ENCODE measurements at places on chromosomes 3 and 15.

DNA sequence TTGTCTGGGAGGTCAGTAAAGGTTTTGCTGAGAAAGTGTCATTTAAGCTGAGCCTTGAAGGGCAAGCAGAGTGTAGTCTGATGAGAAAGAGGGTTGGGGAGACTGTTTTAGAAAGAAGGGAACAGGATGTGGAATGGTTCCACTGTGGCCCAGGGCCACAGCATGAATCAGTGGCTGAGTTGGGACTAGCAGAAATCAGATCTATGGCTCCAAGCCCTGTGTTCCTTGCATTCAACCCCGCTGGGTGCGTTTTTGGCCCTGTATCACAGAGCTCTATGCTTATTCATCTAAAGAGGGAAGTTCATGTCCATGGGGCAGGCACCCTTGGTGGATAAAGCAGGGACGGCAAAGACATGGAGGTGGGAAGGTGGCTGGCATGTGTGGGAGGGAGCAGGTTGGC, 151.3 kb downstream of the CACNA1D start:
- DNase-seq: no peak
- no peak overlapping the region for H3K4me3 ChIP-seq
- H3K4me1 ChIP-seq: peaks cover 12% of the 10 kb centered on the region
- H3K27ac ChIP-seq: no peak overlapping the region
- peaks cover 24% of the 10 kb centered on the region for H3K27me3 ChIP-seq

GRCh38 chr3:17964108-17964507, 221.7 kb upstream of the TBC1D5 start:
- no peak overlapping the region for H3K4me3 ChIP-seq
- DNase-seq: no peak
- H3K4me1 ChIP-seq: no peaks in the 10 kb centered on the region
- H3K27ac ChIP-seq: no peak overlapping the region

GRCh38 chr15:63051156-63052066, 8.9 kb downstream of the TPM1 start:
- no peak for DNase-seq
- peaks cover 13% of the 10 kb centered on the region for H3K4me1 ChIP-seq
- H3K36me3 ChIP-seq: no peaks in the 10 kb centered on the region
- H3K27me3 ChIP-seq: peaks cover 14% of the 10 kb centered on the region
- no peak overlapping the region for H3K27ac ChIP-seq
- no peak overlapping the region for H3K4me3 ChIP-seq

GRCh38 chr15:77083381-77084160, 12.7 kb upstream of the TSPAN3 start:
- H3K27ac ChIP-seq: no peak overlapping the region
- DNase-seq: peak; percentile 61
- H3K4me3 ChIP-seq: peak overlapping the region; percentile 21
- H3K27me3 ChIP-seq: no peaks in the 10 kb centered on the region
- peaks cover 28% of the 10 kb centered on the region for H3K4me1 ChIP-seq

GRCh38 chr15:80342148-80342547, 62.0 kb upstream of the ARNT2 start:
- no peak overlapping the region for H3K27ac ChIP-seq
- H3K4me1 ChIP-seq: no peaks in the 10 kb centered on the region
- DNase-seq: no peak
- H3K36me3 ChIP-seq: no peaks in the 10 kb centered on the region
- H3K27me3 ChIP-seq: peaks cover 15% of the 10 kb centered on the region
- H3K4me3 ChIP-seq: no peak overlapping the region

DNA sequence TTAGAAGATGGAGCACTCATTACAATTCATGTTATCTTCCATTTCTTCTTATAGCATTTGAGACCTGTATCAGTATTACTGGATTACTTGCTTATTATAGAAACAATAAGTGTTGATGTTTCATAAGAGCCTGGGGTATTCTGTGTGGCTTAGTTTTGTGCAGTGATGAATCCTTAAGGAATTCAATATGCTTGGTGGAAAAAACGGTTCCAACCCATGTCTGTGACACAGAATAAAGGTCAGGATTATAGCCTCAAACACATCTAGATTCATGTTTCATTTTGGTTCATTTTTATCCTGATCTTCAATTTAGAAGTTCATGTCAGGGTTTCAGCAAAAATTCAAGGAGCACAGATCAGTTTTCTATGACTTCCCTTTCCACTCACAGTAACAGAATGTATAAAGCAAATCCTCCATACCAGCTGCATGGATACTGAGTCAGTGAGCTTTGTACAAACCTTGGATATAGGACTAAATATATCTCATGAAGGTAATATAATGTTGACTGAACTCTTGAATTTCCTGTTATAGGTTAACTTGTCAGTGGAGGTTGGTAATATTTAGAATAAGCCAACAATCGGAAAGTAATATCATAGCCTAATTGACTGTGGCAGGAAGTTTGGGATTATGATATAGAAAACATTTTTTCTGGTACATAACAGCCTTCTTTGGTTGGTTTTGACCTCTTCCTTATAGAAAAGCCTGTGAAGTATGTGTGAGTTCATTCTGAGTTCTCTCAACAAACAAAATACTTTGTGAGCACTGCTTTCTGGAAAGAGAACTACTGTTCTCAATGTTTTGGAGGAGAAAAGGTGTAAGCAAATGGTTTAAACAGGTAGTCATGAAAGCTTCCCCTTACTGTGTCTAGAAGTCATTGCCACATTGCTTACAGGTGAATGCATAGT, 218.2 kb upstream of the TPM1 start:
- no peak overlapping the region for H3K27ac ChIP-seq
- peaks cover 12% of the 10 kb centered on the region for H3K27me3 ChIP-seq
- no peaks in the 10 kb centered on the region for H3K4me1 ChIP-seq
- H3K4me3 ChIP-seq: no peak overlapping the region
- H3K36me3 ChIP-seq: no peaks in the 10 kb centered on the region

DNA sequence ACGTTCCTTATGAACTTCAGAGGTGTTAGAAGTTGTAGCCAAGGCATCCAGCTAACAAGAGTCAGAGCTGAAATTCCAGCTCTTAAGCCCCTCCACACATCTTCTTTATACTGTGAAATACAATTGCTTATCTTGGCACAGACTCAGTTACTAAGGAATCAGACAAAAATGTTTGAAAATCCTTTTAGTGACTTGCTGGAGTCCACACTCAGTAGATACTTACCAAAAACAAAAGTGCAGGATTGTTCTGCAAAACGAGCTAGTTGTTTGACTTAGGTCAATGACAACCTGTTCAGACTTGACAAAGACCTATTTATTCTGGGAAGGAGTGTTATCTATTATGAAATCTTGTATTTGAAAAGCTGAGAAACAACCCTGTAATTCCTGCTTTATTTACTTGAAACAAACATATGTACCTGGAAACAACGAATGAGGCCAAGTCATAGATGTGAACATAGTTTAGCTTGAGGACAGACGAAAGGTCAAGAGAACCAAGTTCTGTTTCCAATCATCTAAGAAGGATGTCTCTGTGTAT, 38.5 kb downstream of the B3GNT5 start:
- H3K4me3 ChIP-seq: no peak overlapping the region
- H3K36me3 ChIP-seq: peaks cover 11% of the 10 kb centered on the region
- no peak for DNase-seq
- no peaks in the 10 kb centered on the region for H3K27me3 ChIP-seq
- no peak overlapping the region for H3K27ac ChIP-seq
- peaks cover 7% of the 10 kb centered on the region for H3K4me1 ChIP-seq

DNA sequence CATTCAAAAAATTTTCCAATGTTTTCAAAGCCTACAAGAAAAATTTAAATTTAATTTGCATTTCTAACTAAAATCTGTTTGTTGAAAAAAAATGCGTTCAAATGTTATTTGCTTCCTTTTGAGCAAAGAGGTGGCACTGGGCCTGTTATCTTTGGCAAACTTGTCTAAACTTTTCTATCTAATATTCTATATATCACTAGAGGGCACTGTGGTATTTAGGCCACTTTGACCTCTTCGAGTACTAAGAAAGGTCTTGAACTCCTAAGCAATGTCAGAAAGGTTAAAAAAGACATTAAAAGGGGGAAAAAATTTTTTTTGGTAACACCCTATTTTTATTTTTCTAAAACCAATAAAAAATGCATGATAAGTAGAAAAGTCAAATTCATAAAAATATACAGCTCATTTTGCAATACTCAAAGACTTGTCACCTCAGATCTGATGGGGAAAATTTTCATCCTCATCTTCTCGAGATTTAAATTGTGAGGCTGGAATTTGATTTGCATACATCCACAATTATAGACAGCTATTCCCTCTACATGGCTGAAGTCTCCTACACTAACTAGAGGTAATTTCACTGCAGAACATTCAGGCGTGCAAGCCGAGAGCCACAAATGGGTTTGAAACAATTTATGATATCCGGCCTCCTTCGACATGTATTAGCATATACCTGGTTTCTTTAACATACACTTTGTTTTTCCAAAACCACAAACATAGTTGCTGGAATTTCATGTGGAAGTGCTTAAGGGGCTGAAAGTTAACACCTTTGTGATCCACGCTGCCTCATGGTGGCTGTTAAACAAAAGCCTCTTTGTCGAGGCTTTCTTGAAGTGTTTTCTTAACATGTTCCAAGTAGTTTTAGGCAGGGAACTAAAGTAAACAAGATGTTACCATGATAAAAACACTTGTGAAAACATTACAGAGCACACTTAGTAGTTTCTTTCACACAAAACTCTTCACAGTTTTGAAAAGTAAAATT, 576.4 kb downstream of the FOXP1 start:
- H3K27me3 ChIP-seq: no peaks in the 10 kb centered on the region
- no peak overlapping the region for H3K4me3 ChIP-seq
- peaks cover 57% of the 10 kb centered on the region for H3K4me1 ChIP-seq
- H3K27ac ChIP-seq: no peak overlapping the region

GRCh38 chr15:70113304-70113700, 15.6 kb upstream of the TLE3 start:
- no peaks in the 10 kb centered on the region for H3K36me3 ChIP-seq
- no peak overlapping the region for H3K4me3 ChIP-seq
- DNase-seq: no peak
- no peak overlapping the region for H3K27ac ChIP-seq

- no peak overlapping the region for H3K27ac ChIP-seq
- H3K36me3 ChIP-seq: no peaks in the 10 kb centered on the region
Measured at GRCh38 chr3:142940472-142940871, 23.0 kb downstream of the PAQR9 start.

- H3K4me3 ChIP-seq: no peak overlapping the region
- H3K36me3 ChIP-seq: peaks cover 38% of the 10 kb centered on the region
- H3K4me1 ChIP-seq: peaks cover 29% of the 10 kb centered on the region
- peak; percentile 55 for DNase-seq
Measured at GRCh38 chr3:88113311-88114162, 36.2 kb upstream of the C3orf38 start.

DNA sequence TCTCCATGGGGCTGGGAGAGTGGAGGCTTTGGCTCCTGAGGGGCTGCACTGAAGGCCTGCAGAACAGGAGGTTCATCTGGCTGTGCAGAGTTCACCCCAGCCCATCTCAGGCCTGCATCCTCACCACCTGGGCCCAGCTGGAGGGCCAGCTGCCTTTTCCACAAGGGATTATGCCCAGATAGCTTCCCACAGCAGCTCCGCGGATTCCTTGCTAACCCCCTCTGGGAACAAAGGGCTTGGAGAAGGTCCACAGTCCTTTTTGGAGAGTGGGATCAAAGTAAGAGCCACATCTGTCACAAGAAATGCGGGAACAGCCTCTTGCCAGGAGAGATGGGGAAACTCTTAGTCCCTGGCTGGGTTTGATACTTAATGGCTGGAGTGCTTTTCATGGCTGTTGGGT, 164.7 kb upstream of the RGMA start:
- H3K27ac ChIP-seq: no peak overlapping the region
- H3K27me3 ChIP-seq: peaks cover 7% of the 10 kb centered on the region
- no peaks in the 10 kb centered on the region for H3K4me1 ChIP-seq
- no peak overlapping the region for H3K4me3 ChIP-seq
- DNase-seq: no peak

GRCh38 chr3:56003129-56003528, 465.1 kb downstream of the ERC2 start:
- H3K4me1 ChIP-seq: no peaks in the 10 kb centered on the region
- no peaks in the 10 kb centered on the region for H3K36me3 ChIP-seq
- no peak overlapping the region for H3K27ac ChIP-seq

DNA sequence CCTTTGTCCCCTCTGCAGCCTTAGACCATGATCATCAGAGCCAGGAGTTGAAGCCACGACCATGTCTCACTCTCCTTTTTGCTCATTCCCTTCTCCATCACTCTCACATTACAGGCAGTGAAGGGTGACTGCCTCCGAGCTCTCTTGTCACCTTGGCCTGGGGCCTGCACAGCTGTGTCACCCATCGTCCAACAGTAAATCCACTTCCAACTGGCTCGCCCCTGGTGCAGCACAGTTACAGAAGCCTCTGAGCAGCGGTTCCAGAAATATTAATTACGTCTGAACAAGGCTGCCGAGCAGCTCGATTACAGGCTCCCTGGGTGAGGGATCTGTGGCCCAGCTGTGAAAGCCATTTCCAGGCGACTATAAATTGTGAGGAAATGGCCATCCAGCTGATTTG, 528.2 kb downstream of the NR2F2 start:
- DNase-seq: no peak
- H3K4me3 ChIP-seq: no peak overlapping the region
- no peaks in the 10 kb centered on the region for H3K4me1 ChIP-seq
- no peak overlapping the region for H3K27ac ChIP-seq

DNA sequence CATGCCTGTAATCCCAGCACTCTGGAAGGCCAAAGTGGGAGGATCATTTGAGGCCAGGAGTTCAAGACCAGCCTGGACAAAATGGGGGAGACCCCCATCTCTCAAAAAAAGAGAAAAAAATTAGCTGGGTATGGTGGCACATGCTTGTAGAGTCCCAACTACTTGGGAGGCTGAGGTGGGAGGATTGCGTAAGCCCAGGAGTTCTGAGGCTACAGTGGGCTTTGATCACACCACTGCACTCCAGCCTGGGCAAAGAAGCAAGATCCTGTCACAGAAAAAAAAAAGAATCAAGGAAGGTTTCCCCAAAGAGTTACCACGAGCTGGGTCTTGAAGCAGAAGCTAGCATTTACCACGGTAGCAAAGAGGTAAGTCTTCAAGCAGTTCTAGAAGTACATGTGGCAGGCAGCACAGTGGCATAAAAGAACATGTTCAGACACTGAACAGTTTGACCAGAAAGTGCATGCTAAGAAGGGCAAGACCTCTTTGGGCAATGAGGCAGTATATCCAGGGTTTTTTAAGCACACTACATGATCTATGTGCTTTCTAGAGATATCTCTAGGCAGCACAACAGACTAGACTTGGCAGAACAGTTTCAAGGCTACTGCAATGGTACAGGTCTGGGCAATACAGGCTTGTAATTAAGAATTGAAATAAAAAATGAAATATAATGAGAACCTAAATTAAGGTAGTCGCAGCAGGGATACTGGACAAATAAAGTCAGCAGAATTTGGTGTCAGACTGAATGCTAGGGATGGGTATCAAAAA, 418.5 kb downstream of the SHQ1 start:
- no peak overlapping the region for H3K27ac ChIP-seq
- H3K36me3 ChIP-seq: peaks cover 21% of the 10 kb centered on the region
- DNase-seq: no peak
- no peaks in the 10 kb centered on the region for H3K27me3 ChIP-seq
- peaks cover 67% of the 10 kb centered on the region for H3K4me1 ChIP-seq

DNA sequence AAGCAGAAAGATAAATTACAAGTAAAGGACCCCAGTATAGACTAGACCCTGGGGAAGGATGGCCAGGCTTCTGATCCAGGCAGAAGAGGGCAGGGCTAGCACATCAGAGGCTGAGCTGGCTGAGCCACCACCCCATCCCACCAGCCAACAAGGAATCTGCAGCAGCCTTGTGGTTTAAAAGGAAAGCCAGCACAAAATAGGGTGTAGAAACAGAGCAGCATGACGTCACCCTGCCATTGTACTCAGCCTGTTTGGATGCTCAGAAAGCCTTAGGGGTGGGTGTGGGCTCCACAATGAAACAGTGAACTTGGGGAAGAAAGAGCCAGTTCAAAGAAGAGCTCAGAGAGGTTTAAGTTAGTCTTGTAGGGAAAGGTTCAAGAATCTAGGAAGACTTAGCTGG, 28.2 kb downstream of the DUOX1 start:
- H3K4me3 ChIP-seq: no peak overlapping the region
- no peak for DNase-seq
- H3K27ac ChIP-seq: no peak overlapping the region
- H3K36me3 ChIP-seq: no peaks in the 10 kb centered on the region
